ENCODE measurements at places on chromosomes 12 and 14.

DNA sequence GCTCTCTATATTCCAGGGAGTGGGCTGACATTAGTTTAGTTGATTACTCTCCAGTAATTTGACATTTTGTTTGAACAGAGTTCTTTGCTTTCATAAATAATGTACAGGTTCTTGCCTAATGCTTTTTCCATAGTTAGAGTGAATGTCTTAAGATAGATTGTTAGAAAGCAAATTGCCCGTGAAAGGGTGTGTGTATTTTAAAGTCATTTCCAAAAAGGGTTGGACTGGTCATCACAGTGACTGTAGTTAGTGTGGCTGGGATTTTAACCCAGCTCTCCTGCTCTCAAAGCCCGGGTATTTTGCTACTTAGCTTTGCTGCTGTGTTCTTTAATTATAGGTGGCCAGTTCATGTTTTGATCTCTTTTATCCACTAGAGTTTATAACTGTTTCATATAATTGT, 74.2 kb downstream of the DNAH10 start:
- DNase-seq: no peak

DNA sequence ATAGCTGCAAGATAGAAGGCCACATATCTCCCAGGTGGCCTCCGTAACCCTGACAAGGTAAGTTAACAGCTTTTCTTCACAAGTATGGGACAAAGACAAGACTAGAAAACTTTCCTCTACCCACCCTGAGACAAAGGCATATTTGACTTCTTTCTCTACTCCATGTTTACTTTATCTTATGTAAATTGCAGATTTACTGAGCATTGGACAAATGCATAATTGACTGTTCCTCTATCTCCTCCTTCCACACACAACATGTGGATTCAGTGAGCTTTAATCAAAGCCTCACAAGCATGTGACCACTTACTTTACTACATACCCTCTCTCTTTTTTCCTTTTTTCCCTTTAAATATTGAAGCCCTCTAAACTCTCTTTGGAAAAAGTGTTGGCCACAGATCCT, 289.1 kb upstream of the TMTC1 start:
- DNase-seq: no peak

- no peak for DNase-seq
Measured at GRCh38 chr14:97368049-97368448, 570.9 kb downstream of the VRK1 start.

GRCh38 chr12:69161829-69162228, 77.5 kb upstream of the CPSF6 start:
- DNase-seq: no peak

GRCh38 chr14:104678346-104678745, 11.1 kb upstream of the INF2 start:
- no peak for DNase-seq

- DNase-seq: no peak
Measured at GRCh38 chr12:24012528-24012927, 63.1 kb upstream of the SOX5 start.

Measured in HS-5 (cell line).